ENCODE measurements at places on chromosomes 16 and 17.

DNA sequence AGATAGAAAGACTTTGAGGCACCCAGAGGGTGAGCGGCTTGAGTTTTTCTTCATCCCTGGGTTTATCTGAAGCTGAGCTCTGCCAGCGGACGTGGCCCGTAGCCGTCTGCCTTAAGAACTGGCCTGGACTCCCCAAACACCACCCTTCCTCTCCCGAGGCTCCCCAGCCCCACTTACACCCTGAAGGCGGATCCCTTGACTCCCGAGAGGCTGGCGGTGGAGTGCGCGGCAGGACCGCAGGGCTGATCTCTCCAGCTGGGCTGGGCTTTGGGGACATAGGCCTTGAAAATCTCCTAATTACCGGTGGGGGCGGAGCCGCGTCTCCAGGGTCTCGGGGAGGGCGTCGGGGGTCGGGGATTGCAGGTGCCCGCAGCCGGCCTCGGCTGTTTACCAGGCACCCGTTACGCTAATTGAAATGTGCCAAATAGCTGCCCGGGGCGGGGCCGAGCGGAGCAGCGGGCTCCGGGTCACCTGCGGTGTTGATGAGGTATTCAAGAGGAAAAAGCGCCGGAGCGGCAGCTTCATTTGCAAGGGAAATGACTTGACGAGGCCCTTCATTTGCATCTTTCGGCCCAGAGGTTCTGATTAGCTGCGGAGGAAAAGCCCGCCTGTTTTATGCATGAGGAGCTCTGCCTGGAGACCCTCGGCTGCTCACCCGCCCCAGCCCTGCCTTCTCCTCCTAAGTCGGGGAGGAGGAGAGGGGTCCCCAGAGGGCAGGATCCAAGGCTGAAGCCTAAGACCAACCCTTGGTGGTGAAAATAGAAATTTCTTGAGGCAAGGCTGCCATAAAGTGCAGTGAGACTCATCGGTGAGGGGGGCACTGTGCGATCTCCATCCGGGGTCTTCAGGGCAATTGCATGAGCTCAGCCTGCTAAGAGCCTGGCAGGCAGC is 100.7 kb downstream of the MGAT5B start:
- DNase-seq = peak; percentile 27

GRCh38 chr17:80000981-80001775 is 34.5 kb downstream of the TBC1D16 start:
- DNase-seq = no peak

DNA sequence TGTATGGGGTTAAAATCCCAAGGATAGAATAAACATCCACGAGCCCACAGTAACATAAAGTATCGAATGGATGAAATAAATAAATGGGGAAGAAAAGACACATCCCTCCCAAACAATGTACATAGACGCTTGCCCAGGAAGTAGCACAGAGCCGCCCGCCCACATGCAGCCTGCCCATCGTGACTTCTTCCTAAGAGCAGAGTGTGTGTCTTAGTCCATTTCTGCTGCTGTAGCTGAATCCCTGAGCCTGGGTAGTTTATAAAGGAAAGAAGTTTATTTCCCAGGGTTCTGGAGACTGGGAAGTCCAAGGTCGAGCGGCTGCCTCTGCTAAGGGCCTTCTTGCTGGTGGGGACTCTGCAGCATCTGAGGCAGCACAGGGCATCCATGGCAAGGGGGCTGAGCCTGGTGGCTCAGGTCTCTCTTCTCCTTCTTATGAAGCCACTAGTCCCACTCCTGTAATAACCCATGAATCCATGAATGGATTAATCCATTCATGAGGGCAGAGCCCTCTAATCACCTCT is 39.4 kb upstream of the ZNF469 start:
- no peak for DNase-seq

DNA sequence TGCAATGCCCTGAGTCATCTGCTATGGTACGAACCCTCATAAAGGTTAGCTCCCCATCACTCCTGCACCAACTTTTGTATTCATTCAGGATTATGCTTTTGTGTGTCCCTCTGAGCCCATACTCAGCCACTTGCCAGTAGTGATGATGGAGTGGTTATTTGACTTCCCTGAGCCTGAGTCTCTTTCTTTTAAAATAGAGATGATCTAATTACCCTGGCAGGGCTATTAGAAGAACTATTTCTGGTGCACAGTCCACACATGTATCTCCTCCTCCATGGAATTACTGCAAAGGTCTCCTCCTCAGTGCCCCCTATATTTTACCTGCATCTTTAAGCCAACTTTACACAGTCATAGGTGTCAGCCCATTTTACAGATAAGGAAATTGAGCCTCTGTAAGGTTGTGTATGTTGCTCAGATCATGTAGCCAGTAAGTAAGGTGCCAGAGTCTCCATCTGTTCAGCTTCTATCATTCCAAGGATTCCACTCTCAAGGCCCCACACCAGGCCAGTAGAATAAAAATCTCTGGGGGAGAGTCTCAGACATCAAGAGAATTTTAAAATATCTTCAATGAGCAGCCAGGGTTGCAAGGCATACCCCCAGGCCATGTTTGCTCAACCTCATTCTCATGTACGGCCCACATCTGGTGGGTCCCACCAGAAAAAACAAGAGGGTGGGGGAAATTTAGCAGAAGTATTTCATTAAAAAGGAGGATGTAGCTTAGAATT is 333.7 kb upstream of the HSBP1 start:
- no peak for DNase-seq

DNA sequence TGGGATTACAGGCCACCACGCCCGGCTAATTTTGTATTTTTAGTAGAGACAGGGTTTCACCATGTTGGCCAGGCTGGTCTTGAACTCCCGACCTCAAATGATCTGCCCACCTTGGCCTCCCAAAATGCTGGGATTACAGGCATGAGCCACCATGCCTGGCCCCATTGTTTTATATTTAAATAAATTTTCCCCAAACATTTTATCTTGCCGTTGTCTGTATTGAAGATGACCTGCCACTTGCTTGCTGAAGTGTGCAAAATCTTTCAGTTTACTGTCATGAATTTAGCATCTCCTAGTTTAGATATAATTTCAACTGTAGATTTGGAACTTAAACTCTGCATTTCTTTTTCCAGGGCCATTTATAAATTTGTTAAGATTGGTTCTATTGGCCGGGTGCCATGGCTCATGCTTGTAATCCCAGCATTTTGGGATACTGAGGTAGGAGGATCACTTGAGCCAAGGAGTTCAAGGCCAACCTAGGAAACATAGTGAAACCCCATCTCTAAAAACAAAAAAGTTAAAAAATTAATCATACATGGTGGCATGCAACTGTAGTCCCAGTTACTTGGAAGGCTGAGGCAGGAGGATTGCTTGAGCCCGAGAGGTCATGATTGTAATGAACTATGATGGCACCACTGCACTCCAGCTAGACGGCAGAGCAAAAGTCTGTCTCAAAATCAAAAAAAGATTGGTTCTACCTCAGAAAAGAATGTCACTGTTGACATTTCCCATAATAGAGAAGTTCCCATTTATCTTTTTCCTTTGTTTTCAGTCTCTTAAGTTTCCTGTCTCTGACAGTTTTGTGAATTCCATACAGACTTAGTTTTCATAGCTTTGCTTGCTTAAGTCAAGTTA is 84.4 kb downstream of the VMP1 start:
- DNase-seq = no peak

DNA sequence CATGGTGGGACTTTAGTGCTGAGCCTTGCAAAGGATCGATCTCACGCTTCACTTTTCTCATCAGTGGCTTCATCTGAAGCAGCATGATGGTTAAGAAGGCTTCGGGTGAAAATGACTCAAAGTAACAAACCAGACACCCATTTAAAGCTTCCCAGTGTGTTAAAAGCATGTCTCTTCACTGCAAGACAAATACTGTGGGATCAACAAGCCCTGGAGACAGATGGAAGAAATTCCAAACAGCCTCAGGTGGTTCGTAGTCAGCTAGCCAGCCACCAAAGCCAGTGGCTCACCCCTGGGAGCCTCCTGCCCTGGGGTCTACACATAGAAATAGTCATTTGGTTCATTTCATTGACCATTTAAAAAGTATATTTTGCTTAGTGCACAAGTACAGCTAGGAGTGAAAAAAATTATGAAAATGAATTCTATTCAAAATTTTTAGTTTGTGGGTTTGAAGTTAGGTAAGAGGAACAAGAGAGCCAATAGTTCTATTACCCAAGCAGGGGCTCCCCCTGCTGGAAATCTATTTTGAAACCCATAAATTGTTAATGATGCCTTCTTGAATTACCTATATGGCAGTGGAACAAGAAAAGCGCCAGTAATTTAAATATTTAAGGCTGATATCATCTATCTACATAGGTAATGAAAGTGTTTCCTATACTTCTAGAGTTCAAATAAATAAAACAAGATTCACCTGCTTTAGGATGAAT is 51.6 kb downstream of the PMP22 start:
- no peak for DNase-seq

- DNase-seq = no peak
These were observed 2.8 kb downstream of the TRAF4 start for GRCh38 chr17:28746611-28747050.

GRCh38 chr16:6428861-6429260 is 903.8 kb upstream of the RBFOX1 start:
- DNase-seq = no peak

DNA sequence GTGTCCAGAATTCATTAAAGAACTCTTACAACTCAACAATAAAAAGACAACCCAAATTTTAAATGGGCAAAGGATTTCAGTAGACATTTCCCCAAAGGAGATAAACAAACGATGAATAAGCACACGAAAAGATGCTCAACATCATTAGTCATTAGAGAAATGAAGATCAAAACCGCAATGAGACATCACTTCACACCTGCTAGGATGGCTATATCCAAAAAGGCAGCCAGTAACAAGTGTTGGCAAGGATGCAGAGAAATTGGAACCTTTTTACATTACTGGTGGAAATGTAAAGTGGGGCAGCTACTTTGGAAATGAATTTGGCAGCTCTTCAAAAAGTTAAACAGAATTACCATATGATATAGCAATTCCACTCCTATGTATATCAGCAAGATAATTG is 42.0 kb downstream of the PITPNM3 start:
- DNase-seq = no peak

DNA sequence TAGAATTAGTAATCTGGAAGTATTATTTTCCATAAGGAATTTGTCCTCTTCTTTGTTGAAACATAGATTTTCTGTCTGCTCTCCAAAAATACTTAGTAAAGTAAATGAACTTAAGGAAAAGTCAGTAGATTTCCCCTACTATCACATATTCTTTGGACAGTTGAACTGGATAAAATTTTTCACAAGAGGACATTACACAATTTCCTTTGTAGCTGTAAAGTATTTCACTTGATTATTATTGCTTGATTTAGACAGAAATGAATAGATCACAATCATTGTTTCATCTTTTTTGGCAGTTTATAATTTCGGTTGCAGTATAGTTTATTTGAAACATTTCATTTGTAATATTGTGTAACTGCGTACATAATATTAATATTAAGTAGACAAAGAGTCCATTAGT is 12.5 kb downstream of the CYB5B start:
- DNase-seq = no peak

GRCh38 chr16:88505405-88506082 is 52.5 kb downstream of the ZFPM1 start:
- DNase-seq = peak; percentile 65

DNA sequence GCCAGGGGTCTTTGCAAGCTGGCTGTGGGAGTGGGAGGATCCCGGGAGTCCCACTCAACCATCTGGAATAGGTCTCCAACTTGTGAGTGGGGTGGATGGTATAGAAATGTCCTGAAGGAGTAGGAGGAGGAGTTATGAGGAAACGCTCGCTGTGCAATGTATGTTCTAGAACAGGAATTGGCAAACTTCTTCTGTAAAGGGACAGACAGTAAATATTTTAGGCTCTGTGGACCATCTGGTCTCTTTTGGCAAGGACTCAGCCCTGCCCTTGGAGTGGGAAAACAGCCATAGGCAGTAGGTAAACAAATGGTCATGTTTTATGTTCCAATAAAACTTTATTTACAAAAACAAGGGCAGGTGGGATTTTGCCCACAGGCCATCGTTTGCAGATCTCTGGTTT is 149.2 kb downstream of the NPIPB5 start:
- DNase-seq = no peak

- DNase-seq = no peak
These were observed 135.0 kb downstream of the COPRS start for GRCh38 chr17:31724026-31724425.

DNA sequence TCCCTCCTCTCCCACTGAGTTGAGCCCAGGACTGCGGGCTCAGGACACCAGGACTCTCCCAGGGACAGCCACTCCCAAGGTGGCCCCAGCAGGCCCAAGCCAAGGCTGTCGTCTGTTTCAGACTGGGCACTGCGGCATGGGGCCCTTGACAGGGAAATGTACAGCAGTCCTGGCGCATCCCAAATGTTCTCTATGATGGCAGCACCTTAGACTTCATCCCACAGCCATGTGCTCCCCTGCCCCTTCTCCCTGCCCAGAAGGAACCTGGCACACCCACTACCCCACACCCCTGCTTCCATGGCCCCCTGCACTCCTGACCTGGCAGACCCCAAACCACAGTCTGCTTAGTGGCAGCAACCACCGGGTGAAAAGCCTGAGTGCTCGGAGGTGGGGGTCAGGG is 18.2 kb downstream of the RBFOX3 start:
- no peak for DNase-seq

GRCh38 chr16:17211797-17212196 is 259.0 kb downstream of the XYLT1 start:
- peak; percentile 9 for DNase-seq

Data from activated CD4-positive, alpha-beta T cell treated with anti-CD3 and anti-CD28 coated beads, Interleukin-2, amount 50 U/mL, for 4 hours (primary cell).